Activated CD4-positive, alpha-beta T cell treated with anti-CD3 and anti-CD28 coated beads, Interleukin-2, amount 50 U/mL, for 4 hours (primary cell): ENCODE measurements at places on chromosomes 11 and 22.

DNA sequence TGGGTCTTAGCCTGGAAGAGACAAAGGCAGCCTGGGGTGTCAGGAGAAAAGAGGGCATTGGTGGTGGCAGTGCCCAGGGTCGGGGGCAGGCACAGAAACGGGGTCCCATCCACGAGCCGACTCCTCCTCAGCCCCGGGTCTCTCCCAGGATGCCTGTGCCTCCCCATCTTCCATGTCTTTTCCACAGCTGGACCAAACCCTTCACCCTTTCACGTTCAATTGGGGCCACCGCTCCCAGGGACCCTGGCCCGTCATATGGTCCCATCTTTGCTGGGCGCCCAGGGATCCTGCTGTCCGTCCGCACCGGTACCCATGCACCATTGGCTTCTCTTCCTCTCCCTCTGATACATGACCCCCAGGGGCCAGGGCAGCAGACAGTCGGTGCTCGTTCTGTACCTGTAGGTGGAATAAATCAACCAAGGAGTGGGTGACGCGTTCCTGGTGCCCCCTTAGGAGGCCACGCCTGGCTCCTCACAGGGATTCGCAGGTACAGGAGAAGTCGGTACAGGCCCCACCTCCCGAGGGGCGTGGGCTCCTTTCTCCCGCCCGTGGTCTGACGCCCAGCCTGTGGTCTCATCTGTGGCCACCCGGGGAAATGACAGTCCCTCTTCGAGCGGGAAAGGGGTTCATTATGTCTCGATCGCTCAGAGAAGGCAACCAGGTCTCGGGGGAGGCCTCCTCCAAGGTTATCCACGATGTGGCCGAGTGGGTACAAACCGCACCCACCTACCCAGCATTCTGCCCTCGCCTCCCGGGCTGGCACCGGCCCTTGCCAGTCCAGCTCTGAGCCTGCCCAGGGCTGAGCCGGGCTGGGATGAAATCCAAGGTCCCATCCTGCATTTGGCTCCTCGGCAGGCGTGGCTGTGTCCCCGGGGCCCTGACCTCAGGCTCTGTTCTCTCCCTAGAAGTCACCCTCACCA lies 1493.6 kb downstream of the BRD1 start:
- no peak for DNase-seq

GRCh38 chr11:95154514-95154913 lies 64.9 kb downstream of the ENDOD1 start:
- peak; percentile 66 for DNase-seq

DNA sequence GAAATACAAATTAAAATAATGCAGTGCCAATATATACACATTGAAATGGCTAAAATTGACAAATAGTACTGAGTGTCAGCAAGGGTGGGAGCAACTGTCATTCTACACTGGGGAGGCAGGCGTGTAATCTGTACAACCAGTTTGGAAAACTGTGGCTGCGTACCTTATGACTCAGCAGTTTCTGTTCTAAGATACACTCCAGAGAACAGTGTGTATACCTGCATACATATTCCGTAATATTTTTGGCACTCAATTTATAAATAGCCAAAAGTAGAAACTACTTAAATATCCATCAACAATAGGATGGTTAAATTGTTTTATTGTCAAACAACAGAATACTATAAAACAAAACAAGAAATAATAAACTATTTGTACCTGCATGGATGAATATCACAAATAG lies 57.6 kb downstream of the RNF169 start:
- DNase-seq: no peak

- DNase-seq: no peak
Measured at GRCh38 chr22:36692280-36692679, 11.3 kb downstream of the CACNG2 start.

DNA sequence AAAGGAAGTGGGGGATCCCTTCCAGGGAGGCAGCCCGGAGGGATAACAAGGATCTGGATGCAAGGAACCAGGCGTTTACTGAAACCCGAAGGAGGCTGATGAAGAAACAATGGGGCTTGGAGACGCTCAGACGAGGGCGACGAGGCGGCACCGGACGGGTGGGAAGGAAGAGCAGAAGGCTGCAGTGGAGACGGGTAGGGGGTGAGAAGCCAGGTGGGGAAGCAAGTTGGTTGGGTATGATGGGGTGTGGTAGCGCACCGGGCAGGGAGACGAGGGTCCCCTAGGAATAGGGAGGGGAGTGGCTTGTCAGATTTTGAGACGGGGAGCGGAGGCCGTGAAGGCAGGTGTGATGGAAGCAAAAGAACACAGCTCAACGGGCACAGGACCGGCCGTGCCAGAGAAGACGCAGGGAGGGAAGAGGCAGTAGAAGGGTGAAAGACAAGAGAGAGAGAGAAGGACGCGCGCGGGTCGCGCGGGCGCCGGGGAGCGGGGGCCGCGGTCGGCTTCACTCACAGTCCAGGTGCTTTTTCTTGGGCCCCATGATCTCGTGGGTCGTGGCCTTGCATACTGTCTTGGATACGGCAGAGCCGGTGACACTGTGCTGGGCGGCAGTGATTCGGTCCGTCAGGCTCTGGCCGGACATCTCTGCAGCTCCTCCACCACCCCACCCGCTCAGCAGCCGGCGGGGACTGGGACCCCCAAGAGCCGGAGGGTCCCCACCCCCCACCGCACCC lies 579 bp downstream of the PICALM start:
- peak; percentile 13 for DNase-seq

DNA sequence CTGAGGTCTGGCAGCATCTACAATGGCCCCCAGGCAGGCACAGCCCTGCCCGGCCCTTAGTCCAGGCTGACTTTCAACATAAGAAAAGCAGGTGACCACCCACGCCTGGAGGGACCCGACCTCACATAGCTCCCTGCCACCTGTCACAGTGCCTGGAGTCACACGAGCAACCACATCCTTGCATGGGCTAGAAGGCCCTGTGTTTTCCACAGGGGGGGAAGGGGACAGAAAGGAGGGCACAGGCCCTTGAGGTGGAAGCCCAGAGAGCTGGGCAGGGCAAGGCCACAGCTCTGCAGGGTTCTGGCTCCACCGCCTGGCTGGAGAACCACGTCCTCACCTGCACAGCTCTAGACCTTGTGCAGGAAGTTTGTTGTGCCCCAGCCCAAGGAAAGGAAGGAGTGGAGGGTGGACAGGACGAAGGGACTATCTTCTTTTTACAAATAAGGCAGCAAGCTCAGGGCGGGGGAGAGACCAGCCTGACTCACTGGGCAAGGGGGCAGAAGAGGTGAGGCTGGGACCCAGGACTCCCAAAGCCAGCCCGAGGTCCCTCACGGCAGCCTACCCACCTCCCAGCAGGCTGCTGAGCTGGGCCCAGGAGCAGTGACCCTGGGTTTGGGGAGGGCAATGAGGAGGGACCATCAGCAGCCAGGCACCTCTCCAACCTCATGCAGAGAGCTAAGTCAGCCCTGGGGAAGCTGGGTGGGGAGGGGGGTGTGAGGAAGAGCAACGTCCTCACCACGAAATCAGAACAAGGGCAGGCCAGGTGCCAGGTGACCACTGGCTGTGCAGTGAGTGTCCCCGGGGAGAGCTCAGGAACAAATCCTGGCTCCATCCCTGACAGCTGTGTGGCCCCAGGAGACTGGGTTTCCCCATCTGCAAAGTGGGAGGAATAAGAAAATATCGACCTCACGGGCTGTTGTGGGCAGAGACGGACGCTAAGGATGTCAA lies 4.3 kb downstream of the C1QTNF6 start:
- DNase-seq: no peak

DNA sequence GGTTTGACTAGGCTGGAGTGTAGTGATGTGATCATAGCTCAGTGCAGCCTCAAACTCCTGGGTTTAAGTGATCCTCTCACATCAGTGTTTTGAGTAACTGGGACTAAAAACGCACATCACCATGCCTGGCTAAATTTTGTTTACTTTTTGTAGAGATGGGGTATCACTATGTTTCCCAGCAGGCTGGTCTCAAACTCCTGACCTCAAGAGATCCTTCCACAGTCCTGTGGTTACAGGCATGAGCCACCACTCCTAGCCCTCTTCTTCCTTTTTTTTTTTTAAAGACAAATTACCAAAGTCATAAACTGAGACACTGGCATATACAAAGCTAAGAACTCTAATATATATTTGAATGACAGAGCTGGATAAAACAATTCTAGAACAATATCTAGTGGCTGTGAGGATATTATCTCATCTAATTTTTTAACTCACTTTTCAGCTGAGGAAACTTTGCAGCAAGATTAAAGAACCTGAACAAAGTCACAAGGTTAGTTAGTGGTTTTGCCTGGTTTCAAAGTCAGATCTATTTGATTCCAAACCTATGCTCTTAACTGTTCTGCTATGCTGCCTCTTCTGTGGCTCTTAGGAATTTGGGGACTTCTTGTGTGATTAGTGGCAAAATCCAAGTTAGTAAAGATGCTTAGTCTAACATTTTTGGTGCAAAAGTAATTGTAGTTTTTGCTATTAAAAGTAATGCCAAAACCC lies 95.3 kb upstream of the RAG2 start:
- DNase-seq: no peak

DNA sequence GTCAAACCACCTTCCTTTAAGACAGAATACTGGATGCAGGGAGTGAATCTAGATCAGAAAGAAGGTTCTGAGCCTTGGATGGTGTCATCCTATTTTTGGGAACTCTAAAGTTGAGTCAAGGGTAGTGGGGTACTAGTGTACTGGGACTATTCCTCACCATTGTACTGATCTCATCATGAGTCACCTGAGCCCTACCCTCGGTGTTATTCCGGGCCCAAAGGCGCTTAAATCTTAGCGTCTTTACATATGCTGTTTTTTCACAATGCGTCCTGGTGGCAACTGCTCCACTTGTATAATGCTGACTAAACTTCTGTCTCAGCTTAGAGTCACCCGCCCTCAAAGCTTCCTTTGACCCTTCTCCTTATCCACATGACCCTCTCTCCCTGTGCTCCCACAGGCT lies 25.3 kb upstream of the PATE1 start:
- DNase-seq: no peak

DNA sequence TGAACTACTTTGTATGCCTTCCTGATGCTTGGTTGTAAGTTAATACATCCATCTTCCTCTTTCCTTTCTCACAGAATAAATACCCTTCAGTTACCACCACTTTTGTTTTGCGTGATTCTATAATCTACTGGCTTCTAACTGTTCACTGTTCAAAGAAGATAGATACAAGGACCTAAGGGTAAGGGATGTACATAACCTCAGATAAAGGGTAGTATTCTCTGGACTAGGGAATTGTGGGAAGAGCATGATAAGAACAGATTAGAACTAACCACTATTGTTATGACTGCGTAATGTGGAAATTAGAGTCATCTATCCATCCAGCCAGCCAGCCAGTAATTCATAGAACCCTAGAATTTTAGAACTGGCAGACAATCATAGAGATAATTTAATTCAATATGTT lies 36.4 kb downstream of the MAP6 start:
- DNase-seq: no peak

DNA sequence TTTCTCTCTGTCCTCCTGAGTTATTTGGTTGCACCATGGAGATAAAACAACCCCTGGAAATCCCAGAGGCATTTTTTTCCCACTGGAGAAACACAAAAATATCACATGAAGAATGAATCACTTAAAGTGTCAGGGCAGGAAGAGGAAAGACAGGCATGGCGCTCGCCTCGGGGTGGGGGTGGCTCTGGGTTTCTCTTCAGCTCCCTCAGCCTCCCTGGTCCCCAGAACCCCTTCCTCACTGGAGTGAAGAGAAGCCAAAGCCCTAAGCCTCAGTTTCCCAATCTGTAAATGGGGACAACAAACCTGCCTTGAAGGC lies 938 bp downstream of the SHISAL1 start:
- DNase-seq: no peak

GRCh38 chr22:24995649-24996180 lies 43.2 kb downstream of the KIAA1671 start:
- DNase-seq: no peak

DNA sequence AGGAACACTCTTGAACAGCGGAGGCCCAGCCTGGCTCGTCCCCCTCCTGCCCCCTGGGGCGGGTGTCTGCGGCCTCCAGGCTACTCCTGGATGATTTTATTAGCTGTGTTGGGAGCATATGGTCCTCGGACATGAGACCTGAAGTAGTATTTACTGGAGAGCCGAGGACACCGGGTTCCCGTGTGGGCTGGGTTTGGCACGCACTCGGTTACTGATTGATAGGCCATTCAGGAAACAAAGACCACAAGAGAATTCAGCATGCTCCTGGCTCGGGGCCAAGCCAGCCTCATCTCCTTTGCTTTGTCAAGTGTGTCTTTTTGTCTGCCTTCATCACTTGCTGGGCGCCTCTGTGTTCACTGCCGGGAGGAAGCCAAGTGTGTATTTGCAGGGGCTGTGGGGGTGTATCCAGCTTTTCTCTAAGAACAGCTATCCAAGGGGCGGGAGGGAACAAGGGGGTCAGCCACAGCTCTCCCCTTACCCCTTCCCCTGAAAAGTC lies 9.7 kb downstream of the FXYD2 start:
- DNase-seq: peak; percentile 74

DNA sequence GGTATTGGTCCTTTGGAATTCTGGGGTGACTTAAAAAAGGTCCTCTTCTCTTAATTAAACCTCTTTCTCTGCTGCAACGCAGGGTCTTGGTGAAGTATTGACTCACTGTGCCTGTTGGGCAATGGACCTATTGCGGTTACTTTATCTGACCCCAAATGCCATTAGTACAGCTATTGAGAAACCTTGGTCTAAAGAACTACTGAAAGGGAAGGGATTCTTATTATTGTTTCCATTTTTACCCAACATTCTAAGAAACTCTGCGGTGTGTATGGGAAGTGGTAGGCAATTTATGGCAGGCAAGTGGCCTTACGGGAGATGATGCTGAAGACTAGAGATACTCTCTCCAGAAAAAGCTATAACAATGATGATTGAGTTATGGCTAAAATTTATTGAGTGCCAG lies 12.5 kb downstream of the SLC6A5 start:
- no peak for DNase-seq

DNA sequence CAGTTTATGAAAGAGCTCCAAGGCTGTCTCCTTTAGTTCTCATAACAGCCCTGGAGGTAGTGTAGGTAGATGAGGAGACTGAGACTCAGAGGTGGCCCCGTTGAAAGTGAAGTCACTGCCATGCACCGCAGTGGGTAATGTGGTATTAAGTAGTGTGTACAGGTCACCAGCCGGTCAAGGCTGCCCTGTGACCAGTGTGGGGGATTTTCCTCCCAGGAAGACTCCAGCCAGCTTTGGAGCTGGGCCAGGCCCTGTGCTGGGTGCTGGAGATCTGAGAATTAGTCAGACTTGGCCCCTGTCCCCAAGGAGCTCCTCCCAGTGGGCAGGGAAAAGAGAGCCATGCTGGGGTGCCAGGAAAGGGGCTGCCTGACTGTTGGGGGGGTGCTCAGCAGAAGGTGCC lies 5.3 kb downstream of the OMP start:
- DNase-seq: no peak

GRCh38 chr11:10113852-10114251 lies 180.2 kb downstream of the SBF2 start:
- DNase-seq: no peak

- DNase-seq: no peak
Measured at GRCh38 chr11:58813693-58814092, 30.8 kb downstream of the GLYATL2 start.

DNA sequence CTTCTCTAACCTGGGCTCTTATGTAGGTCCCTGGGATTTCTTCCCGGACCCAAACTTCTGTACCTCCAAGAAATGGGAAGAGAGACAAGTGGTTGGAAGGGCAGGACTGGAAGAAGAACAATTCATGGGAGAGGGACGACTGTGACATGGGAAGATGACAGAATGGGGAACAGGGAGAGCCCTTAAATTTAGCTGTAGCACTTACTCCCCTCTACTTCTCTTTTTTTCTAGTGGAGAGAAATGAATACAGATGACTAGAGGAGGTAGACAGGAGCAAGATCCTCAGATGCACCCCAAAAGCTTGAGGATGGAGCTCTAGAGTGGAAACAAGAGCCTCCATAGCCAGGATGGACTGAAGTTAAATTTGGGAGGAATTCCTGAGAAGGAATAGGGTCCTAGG lies 2.3 kb downstream of the RHOG start:
- no peak for DNase-seq

- no peak for DNase-seq
Measured at GRCh38 chr22:24392218-24392931, 35.0 kb upstream of the ADORA2A start.
